Smooth muscle cell of bladder (primary cell): ENCODE measurements at places on chromosomes 7 and 10. TPM values are rescaled to one million over a fixed set of nuclear protein-coding genes. Genes with fewer than 3 reads are reported as not detected.

GIMAP5 gene
- total RNA-seq: 0.09 and 0.14 TPM in 2 replicates

HOXA10 gene
- total RNA-seq: 6.5 and 11.8 TPM in 2 replicates

RPA3 gene
- total RNA-seq: 16.4 and 21.9 TPM in 2 replicates

HABP2 gene
- total RNA-seq: not detected in 2 replicates

ABCC2 gene
- 1.6 and 2.4 TPM in 2 replicates for total RNA-seq

SPDYE5 gene
- total RNA-seq: not detected in 2 replicates

VPS41 gene
- total RNA-seq: 59.9 and 92.5 TPM in 2 replicates
